ENCODE measurements at places on chromosomes 3 and 15.

DNA sequence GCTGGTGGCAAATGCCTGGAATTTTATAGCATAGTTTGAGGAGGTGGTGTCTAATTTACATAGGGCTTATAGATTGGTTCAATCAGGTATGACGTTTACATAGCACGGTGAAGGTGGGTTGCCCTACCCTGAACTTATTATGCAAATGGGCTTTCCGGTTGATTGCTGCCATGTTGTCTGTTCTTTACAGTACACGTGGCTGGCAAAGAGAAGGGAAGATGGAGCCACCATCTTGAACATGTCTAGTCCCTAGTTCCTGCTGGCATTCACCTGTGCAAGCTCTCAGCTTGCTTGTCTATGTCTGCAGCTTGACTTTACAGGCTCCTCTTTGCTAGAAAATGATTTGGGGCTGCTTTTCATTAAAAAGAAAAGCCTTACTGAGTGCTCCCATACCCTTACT lies 14.0 kb upstream of the STAC start:
- DNase-seq, result no peak

DNA sequence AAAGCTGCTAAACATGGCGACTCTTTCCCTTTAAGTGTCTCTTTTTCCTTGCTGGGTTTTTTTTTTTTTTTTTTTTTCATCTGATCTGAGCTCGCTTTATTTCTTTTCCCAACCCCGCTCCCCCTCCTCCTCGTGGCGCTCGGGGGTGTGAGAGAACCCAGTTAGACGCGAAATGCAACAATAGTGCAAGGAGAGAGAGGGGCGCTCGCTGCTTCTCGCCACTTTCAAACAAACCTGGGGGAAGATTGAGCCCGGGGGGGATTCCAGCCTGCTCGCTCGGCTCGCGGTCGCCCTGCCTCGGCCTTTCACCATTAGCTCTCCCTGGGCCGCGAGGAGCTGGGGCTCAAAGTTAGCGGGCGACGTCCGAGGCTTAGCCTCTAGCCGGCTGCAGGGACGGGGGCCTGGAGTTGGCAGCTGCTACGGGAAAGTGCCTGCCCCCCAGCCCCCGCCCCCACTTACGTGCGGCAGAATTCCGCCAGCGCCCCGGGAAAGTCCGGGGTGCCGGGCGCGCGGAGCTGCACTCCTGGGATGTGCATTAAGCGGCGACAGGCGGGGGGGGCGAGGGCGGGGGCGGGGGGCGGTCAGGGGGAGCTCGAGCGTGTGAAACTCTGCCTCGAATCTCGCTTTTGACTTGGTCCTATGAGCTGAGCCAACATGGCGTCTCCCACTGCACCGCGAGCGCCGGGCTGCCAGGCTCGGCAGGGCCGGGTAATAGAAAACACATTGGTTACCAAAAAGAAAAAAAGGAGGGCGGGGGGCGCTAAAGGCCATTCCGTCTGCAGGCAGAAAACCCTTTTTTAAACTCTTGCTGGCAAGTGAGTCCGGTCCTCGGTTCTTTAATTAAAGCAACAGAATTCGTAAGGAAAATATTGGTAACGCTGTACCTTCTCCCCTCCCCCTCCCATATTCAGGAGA lies 10.4 kb downstream of the NR2F2 start:
- DNase-seq, result no peak

- no peak for DNase-seq
Observed at GRCh38 chr15:56038015-56038414, 44.6 kb upstream of the NEDD4 start.

DNA sequence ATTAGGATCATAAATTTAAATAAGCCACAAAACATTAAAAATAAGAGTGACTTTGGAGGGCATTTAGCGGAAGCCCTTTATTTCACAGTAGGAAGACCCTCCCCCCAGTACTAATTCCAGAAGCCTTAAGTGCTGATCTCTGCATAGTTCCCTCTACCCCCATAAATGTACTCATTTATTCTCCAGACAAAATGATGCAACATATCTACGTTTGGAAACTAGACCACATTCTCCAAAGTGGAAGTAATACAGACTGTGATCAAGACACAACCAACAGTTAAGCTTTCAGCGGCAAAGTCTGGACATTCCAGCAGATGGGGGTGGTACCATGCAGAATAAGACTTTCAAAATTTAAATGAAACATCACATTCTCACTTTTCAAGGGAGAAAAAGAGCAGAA lies 44.8 kb upstream of the RPS17 start:
- DNase-seq, result no peak
